ENCODE measurements at places on chromosomes 16 and 17.

GRCh38 chr16:4383591-4384444 lies 12.2 kb downstream of the VASN start:
- DNase-seq, result no peak

GRCh38 chr17:4766723-4767122 lies 5.0 kb upstream of the TM4SF5 start:
- no peak for DNase-seq

DNA sequence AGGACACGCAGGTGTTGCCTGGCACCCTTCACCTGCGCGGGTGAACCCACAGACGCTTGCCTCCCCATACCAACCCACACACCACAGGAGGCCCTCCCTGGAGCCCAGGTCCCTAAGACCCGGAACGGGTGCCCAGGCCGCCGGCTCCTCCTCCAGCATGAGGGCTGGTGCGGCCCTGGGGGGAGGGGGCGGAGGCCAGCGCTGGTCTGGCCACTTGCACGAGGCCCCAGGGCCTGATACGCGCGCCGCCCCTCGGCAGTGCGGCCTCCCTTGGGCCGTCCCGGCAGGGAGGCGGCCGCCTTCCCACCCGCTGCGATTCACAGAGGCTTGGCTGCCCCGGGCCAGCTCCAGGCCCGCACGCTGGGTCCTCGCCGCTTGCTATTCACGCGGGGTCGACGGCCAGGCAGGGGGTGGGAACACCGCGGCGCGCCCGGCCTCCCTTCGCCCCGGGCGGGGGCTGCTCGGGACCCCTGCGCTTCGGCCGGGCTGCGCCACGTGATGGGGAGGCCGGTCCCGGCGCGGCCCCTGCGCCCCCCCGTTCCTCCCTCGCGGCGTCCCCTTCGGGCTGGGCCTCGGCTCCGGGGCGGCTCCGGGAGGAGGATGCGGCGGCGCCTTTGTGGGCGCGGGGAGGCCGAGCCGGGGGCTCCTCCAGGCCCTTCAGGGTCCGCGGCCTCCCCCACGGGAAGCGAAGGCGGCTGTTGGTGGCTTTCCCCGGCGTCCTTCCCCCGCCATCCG lies 685 bp downstream of the FASN start:
- DNase-seq, result no peak

- no peak for DNase-seq
These were observed 3.1 kb upstream of the GSE1 start for GRCh38 chr16:85610059-85610445.

DNA sequence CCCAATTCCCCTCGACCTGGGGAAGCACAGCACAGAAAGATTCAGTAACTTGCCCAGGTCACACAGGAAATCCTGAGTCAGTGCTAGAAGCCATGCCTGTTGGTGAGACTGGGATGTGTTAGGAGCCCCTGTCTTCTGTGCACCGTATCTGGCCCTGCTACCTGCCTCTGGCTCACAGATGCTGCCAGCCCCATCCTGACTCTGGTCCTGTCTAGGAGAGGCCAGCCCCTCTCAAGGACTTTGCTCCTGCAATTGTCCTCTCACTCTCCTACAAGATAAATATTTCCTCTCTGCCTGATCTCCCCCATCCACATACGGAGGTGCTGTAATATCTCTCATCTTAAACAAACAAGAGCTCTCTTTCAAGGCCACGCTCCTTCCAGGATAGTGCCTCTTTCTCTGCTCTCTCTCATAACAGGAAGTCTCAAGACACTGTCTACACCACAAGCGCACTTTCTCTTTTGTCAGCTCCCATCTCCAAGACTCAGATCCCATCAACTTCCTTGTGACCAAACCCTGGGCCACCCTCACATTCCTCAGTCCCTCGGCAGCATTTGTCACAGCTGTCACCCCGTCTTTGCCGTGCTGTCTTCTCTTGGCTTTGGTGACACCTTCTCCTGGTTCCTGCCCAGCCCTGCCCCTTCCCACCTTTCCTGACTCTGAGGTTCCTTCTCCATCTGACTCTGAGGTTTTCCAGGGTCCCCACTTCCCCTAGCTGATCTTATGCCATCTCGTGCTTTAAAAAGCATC lies 1.9 kb downstream of the SLC13A2 start:
- no peak for DNase-seq

DNA sequence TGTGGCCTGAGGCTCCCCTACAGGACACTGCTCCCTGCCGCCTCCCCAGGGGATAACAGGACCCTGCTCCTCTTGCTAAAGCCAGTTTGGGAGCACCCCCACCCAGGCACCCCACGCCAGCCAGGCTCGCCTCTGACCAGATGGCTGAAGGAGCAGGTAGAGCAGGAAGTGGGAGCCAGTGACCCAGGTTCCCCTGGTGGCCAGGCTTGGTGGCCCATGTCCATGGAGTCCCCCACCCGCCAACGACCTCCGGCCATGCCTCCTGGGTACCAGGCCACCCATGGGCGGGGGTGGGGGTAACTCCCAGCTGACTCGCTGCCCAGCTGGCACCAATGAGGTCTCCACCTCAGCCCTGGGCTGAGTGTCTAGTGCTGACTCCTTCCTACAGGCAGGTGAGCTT lies 10.0 kb downstream of the BCAR1 start:
- no peak for DNase-seq

GRCh38 chr16:30005341-30006094 lies 5.3 kb downstream of the DOC2A start:
- no peak for DNase-seq

DNA sequence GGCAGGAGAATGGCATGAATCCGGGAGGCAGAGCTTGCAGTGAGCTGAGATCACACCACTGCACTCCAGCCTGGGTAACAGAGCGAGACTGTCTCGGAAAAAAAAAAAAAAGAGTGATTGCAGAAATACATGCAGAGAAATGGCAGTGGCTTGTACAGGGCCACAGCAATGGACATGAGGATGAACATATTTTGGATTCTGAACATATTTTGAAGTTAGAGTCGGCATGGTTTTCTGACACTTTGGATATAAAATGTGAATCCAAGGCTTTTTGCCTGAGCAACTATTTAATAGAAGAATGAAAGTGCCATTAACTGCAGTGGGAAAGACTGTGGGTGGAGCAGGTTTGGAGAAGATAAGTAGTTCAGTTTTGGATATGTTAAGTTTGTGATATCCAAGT lies 35.8 kb downstream of the CPD start:
- no peak for DNase-seq

DNA sequence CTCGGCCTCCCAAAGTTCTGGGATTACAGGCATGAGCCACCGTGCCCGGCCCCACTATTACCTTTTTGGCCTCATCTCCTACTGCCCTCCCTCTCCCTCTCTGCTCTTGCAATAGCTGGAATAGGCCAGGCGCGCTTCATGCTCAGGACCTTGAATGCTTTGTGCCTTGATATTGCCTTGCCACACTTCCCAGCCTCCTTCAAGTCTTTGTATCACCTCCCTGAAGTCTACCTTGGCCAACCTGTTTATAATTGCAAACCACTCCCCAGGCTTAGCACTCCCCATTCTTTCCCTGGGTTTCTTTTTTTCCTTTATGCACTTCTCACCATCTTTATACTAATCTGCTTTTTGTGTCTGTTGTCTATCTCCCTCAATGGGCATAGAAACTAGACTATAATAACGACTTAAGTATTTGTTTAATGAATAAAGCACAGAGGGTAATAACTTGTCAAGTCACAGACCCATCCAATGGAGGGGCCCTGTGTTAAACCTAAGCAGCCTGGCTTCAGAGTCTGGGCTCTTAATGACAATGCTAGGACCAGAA lies 6.6 kb downstream of the OGFOD1 start:
- DNase-seq, result no peak

GRCh38 chr17:9381068-9381467 lies 194.6 kb downstream of the STX8 start:
- DNase-seq, result no peak

DNA sequence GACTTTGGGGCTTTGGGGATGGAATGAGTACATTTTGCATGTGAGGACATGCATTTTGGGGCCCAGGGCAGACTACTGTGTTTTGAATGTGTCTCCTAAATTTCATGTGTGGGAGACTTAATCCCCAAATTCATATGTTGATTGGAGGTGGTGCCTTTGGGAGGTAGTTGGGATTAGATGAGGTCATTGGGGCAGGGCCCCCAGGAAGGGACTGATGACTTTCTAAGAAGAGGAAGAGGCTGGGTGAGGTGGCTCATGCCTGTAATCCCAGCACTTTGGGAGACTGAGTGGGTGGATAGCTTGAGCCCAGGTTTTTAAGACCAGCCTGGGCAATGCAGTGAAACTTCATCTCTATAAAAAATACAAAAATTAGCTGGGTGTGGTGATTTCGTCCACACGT lies 42.8 kb upstream of the RAI1 start:
- DNase-seq, result no peak

DNA sequence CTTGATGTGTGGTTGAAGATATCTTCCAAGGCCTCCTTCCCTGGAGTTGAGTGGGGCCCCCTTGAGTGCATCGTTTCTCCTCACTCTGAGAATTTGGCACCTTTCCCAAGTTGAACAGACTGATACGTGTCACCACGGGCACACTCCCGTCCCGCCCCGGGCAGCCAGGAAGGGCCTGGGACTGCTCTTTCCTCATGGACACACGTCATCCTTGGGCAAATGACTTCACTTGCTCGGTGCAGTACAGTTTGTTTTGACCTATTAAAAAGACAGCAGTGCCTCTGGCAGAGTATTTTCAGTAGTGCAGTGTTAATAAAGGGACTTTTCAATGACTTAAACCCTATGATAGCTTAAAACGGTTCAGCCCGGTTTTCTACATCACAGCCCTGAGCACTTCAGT lies 59.9 kb downstream of the SEC14L1 start:
- DNase-seq, result no peak

DNA sequence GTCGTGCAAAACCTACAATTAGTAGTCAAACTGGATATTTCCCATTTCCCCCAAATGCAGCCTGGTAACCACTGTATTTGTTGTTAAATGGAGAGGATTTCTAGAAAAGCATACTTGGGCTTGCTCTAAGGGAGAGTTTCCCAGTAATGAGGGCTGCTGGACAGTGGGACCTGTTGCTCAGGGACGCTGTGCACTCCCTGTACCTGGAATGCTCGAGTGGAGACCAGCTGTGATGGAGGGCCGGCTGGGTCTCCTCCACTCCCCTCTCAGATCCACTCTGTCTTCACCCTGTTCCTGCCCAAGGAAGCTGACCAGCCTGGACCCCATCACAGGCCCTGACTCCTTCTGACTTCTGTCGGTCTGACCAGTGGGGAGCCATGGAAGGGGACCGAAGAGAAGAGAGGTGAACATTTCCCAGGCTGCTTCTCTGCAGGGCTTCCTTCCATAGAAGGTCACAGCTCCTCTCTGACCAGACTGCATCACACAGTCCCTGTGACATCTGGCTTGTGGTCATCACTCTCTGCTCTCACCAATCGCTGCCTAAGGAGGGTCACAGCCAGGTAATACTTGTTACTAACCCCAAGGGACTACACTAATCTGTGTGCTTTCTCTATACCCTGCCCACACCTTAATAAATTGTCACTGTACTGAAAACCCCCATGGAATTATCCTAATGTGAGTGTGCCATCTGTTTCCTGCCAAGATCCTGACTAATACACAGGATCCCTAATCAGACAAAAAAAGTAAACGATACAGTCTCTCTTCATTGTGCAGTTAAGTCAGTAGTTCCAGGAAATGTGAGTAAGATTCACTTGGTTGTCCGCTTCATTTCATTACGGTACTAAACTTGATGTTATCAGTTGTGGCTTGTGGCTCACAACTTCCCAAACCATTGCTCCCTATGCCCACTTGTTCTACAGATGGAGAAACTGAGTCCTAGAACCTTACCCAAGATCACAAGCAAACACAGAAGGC lies 102.4 kb downstream of the CCT6B start:
- no peak for DNase-seq

DNA sequence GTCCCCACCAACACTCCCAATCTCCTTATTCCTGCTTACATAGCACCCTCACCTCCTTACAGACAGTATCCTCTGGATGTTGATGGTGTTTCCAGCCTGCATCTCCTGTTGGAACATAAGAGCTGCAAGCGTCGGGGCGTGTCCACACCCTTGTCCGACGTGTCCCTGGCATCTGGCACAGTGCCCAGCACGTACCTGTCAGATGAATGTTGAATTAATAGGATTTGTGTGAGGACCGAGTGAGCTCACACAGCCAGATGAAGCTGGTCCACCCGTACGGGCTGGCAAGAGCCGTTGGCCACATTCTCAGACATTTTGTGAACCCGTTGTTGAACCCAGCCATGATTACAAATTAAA lies 12.2 kb upstream of the CBX4 start:
- DNase-seq, result no peak

GRCh38 chr16:83134638-83135037 lies 507.9 kb downstream of the CDH13 start:
- DNase-seq, result no peak

DNA sequence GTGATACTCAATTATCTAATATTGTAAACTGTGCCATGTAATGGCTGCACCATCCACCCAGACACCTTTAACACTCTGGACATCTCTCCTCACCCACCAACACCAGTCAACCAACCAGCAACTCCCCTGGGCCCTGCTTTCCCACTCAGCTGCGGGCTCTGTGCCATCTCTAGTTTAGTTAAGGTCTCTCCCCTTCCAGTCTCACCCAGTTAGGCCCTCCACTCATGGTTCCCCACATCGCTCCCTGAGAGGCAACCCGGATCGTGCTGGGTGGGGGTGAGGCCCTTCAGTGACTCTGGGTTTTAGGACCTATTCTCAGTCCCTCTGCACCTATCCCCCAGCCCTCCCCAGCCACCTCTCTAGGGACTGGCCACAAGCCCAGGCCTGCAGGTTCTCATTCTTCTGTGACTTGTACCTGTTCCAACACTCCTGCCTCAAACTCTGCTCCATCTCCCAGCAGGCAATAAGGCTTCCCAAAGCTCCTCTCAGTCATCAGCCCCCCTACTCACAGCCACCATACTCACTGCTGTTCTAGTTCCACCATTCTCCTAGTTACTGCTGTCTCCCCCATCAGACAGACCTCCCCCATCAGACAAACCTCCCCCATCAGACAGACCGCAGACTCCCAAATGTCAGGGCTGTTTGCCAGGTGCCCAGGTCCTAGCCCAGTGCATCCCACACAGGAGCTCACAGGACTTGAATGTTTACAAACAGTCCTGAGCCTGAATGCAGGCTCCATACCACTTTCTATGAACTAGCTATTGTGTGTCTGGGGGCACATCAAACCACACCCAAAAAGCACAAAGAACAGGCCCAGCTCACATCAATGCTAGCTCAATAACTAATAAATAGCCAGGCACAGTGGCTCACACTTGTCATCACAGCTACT lies 2.6 kb downstream of the TK2 start:
- no peak for DNase-seq

GRCh38 chr16:23952128-23952970 lies 116.6 kb downstream of the PRKCB start:
- no peak for DNase-seq
